Mesothelial cell of epicardium (in vitro differentiated cells): ENCODE measurements at places on chromosomes 6 and 20. TPM values are rescaled to one million over a fixed set of nuclear protein-coding genes. Genes with fewer than 3 reads are reported as not detected.

The GPR6 gene
- total RNA-seq = not detected in 3 replicates

The HLA-DPB1 gene
- 12.0 to 12.7 TPM (median 12.0 TPM) in 3 replicates for total RNA-seq

The DBNDD2 gene
- 10.5 to 11.4 TPM (median 11.0 TPM) in 3 replicates for total RNA-seq

The TREM1 gene
- 0.34 to 0.53 TPM in 2 of 3 replicates, not detected in the other for total RNA-seq

The OR2B6 gene
- not detected in 3 replicates for total RNA-seq

DNA sequence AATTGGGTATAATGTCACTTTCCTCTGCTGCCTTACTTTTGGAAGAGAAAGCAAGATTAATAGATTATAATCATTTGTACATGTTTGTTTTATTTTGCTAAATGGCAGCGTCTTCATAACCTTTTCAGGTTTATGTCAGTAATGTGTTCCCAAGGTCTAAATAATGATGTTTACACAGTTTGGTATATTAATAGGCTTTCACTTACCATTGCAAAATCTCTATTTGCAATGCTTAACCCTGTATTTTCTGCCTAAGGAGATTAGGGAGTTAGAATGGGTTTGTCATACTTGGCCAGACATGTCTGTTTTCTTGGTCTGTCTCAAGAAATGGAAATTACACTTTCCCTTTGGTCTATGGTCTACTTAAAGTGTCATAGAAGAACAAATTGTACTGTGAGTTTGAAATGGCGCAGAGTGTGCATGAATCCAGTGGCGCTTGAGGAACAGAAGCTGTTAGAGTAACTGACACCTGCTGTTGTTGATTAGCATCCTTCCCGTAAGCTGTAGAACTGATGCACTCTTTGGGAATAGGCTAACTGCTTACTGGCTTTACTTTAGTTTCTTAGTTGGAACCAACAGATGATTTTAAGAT lies 261.1 kb downstream of the SAMD5 start:
- DNase-seq = no peak

GRCh38 chr6:149140137-149140909 lies 177.2 kb upstream of the TAB2 start:
- DNase-seq = no peak

DNA sequence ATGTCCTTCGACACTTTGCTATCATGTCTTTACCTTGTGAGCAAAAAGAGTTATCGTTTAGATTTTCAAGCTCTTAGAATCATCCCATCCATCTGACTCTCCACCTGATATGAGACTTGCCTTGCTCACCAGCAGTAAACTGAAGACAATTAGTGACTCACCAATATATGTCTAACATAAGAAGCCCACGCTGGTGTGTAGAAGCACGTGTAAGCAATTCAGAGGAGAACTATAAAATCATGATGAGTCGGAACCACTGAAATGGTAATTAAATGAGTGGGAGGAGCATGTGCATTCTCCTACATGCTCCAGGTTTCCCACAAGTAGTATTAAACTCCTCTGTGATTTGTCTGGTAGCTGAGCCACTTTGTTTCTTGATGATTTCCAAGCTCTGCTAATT lies 181.6 kb upstream of the RNF217 start:
- DNase-seq = no peak

DNA sequence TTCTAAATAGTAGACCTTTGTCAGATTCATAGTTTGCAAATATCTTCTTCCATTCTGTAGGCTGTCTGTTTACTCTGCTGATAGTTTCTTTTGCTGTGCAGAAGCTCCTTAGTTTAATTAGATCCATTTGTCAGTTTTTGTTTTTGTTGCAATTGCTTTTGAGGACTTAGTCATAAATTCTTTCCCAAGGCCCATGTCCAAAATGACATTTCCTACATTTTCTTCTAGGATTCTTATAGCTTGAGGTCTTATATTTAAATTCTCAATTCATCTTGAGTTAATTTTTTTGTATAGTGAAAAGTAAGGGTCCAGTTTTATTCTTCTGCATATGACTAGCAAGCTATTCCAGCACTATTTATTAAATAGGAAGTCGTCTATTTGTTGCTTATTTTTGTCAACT lies 287.0 kb downstream of the PACRG start:
- DNase-seq = no peak

GRCh38 chr20:18851629-18852028 lies 38.0 kb downstream of the SCP2D1 start:
- DNase-seq = no peak

DNA sequence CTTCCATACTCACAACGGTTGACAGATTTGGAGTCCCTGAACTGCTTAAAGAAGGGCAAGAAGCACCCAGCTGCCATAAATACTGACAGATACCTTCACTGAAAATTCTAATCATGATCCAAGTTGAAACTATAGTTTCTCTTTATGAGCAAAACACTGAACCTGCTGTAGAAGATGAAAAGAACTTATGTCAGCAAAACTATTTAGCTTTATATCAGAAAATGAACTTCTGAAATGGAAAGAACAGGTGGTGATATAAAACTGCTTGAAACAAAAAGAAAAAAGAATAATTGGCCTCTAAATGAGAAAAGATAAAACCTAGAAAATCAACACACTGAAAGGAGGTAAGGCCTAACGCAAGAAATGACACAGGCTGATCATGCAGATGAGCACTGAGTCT lies 72.4 kb downstream of the HACE1 start:
- DNase-seq = no peak

- no peak for DNase-seq
Observed at GRCh38 chr6:124796464-124796970, 165.7 kb upstream of the RNF217 start.

DNA sequence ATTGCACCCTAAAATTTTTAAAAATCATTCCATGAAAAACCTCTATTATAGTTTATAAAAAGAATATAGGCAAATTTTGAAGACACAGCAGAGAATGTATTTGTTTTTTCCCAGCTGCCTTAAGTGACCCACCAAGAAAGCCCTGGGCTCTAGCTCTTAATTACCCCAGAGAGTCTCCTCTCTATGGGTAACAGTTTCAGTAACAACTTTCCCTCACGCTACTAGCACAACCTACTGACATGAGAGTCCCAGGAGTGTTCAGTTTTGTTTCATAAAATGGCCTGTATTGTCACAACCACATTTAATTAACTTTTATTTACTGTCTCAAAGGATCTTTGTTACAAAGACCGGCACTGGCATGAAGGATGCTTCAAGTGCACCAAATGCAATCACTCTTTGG lies 41.5 kb downstream of the FHL5 start:
- no peak for DNase-seq

DNA sequence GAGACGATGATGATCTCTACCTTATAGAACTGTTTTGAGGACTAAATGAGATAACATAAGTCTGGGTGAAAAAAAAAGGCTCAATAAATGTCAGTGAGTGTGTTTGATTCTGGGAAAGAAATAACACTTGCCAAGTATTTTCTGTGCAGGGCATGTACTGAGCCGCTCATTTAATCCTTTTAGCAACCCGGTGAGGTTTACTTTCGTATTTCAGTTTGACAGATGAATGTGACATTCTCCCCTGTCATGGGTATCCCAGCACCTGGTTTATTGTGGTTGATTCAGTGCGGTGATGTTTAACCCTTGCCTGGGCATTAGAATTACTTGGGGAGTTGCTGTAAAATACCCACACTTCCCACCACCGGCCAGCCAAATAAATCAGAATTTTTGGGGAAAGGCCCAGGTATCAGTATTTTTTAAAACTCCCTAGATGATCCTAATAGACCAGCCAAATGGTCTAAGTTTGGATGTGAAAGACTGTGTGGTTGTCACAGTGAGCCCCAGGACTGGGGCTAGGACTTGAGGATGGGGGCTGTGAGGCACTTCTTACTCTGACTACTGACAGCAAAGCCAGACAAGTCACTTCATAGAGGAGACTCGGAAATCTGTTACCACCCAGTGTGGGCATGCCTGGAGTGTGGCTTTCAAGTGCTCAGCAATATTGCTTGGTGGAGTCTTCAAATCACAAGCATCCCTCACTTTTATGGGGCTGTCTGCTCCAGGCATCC lies 100.2 kb upstream of the KCNG1 start:
- DNase-seq = no peak

DNA sequence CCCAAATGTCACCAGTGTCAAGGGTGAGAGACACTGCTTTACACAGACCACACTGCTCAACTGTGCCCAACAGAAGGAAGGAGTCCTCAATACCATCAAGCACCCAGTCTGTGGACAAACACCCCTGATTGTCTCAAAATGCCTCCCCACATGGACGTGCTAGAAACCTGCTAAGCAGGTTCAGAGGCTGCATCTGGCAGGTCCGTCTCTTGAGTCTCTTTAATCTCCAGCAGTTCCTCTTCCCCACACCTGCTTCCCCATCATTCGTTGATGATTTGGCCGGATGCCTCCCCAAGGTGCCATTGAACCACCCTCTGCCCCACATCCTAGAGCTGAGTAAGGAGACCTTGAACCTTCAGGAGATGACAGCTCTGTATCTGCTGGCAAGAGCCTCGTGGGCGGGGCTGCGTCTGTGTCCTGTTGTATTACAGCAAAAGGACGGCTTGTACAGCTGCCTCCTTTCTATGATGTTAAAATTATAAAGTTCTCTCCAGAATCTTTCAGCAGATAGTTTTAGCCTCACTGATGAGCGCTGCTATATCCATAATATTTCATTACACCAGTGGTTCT lies 179.2 kb downstream of the PREX1 start:
- no peak for DNase-seq

GRCh38 chr20:52493171-52493721 lies 301.7 kb upstream of the ZFP64 start:
- DNase-seq = no peak

GRCh38 chr6:56435326-56435725 lies 187.9 kb upstream of the COL21A1 start:
- DNase-seq = no peak
